ENCODE measurements at places on chromosomes 1 and 21. TPM values are rescaled to one million over a fixed set of nuclear protein-coding genes. Genes with fewer than 3 reads are reported as not detected.

GRCh38 chr1:77416692-77417450 lies 135.1 kb downstream of the AK5 start:
- no peak for DNase-seq

DNA sequence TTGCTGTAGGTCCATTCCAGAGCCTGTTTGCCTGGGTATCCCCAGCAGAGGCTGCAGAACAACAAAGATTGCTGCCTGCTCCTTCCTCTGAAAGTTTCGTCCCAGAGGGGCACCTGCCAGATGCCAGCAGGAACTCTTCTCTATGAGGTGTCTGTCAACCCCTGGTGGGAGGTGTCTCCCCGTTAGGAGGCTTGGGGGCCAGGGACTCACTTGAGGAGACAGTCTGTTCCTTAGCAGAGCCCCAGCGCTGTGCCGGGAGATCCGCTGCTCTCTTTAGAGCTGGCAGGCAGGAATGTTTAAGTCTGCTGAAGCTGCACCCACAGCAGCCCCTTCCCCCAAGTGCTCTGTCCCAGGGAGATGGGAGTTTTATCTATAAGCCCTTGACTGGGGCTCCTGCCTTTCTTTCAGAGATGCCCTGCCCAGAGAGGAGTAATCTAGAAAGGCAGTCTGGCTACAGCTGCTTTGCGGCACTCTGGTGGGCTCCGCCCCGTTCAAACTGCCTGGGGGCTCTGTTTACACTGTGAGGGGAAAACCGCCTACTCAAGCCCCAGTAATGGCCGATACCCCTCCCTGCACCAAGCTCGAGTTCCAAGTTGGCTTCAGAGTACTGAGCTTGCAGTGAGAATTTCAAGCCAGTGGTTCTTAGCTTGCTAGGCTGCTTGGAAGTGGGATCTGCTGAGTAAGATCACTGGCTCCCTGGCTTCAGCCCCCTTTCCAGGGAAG lies 8.7 kb upstream of the SLC25A24 start:
- DNase-seq = no peak

DNA sequence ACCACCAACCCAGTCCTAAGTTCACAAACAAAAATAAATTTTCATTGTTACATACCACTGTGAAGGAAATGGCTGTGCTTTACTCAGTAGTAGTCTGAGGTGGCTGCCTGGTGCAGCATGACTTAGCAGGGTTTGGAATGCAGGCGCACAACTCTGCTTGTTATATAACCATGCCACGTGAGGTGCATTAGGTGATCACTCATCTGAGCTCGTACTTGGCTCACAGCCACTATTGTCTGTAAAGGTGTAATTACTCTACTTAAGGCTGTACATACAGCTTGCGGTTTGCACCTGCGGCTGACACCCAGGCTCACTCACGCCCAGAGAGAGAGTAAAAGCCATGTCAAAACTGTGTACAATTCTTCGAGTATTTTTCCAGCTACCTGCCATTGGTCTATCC lies 599.4 kb downstream of the LTN1 start:
- DNase-seq = peak; percentile 27

GRCh38 chr1:72064196-72065075 lies 217.9 kb downstream of the NEGR1 start:
- no peak for DNase-seq

The KCNA3 gene
- total RNA-seq = 0.38 TPM

DNA sequence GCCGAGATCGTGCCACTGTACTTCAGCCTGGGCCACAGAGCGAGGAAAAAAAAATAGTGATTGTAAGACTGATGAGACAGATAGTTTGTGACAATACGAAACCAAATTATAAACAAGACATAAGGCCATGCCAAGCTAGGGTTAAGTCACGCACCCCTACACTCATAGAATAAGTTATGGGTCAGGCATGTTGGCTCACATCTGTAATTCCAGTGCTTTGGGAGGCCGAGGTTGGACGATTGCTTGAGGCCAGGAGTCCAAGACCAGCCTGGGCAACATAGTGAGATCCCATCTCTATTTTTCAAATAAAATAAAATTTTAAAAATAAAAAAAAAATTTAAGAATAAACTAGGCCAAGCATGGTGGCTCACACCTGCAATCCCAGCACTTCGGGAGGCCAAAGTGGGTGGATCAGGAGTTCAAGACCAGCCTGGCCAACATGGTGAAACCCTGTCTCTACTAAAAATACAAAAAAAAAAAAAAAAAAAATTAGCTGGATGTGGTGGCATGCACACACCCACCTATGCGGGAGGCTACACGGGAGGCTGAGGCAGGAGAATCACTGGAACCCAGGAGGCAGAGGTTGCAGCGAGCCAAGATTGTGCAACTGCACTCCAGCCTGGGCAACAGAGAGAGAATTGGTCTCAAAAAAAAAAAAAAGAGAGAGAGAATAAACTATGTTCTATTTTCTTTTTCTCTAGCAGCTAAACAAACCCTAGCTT lies 50.1 kb upstream of the SPOCD1 start:
- no peak for DNase-seq

DNA sequence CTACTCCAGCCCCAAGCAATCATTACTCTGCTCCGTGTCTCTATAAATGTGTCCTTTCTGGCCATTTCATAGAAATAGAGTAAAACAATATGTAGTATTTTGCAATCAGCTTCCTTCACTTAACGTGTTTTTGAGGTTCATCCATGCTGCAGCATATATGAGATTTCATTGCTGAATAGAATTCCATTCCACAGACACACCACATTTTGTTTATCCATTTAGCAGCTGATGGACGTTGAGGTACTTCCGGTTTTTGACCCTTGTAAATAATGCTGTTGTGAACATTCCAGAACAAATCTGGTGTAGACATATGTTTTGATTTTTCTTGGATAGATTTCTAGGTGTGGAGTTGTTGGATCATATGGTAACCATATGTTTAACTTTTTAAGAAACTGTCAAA lies 30.7 kb downstream of the ADAM30 start:
- DNase-seq = no peak

GRCh38 chr1:79551321-79551720 lies 544.8 kb upstream of the ADGRL4 start:
- no peak for DNase-seq

The ARHGAP29 gene
- total RNA-seq = 27.5 TPM

- no peak for DNase-seq
Observed at GRCh38 chr1:112034277-112034676, 44.8 kb upstream of the KCND3 start.

GRCh38 chr1:15031251-15031933 lies 122.2 kb upstream of the TMEM51 start:
- no peak for DNase-seq

The SRRM1 gene
- total RNA-seq = 58.8 TPM

GRCh38 chr1:91036894-91037829 lies 15.3 kb upstream of the ZNF644 start:
- DNase-seq = no peak

DNA sequence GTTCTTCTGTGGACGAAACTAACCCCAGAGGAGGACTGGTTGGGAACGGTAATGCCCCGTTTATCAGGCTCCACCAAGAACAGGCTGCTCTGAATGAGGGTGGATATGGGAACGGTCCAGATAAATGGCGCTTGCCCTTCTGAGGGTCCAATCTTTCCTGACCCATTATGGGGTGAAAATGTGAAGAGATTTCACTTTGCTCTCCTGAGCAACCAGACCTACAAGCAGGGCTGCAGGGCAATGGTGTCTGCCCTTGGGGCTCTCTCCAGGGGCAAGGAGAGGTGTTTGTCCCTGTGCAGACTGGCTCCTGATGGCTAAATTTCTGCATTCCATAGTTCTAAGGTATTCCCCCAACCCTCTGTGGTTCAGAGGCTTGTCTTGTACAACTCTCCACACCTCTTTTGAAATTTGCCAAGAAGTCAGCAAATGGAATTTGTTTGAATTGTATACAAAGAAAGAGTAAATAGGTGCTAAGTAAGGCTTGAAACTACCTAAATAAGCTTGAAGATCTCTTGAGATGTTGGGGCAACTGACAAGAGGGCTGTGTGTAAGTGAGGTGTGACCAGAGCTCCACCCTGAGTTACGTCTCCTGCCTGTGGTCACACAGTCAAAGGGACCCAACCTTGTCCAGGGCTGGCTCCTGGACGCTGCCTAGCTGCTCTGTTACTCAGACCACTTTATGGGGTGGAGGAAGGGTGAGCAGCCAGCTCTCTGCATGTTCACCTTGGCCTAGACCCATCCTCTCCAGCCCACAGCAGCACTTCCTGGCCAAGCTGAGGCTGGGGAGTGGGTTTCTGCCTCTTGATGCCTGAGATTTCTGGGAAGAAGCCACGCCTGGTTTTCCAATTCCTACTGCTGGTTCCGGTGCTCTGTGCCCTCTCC lies 24.8 kb downstream of the SLC2A1 start:
- no peak for DNase-seq

The PATJ gene
- 121 TPM for total RNA-seq

- no peak for DNase-seq
Observed at GRCh38 chr1:211831558-211832323, 1.2 kb upstream of the LPGAT1 start.

The CASZ1 gene
- total RNA-seq = 58.2 TPM

GRCh38 chr21:44614161-44614631 lies 2.3 kb downstream of the KRTAP10-8 start:
- DNase-seq = peak; percentile 62

The CD1B gene
- total RNA-seq = not detected

DNA sequence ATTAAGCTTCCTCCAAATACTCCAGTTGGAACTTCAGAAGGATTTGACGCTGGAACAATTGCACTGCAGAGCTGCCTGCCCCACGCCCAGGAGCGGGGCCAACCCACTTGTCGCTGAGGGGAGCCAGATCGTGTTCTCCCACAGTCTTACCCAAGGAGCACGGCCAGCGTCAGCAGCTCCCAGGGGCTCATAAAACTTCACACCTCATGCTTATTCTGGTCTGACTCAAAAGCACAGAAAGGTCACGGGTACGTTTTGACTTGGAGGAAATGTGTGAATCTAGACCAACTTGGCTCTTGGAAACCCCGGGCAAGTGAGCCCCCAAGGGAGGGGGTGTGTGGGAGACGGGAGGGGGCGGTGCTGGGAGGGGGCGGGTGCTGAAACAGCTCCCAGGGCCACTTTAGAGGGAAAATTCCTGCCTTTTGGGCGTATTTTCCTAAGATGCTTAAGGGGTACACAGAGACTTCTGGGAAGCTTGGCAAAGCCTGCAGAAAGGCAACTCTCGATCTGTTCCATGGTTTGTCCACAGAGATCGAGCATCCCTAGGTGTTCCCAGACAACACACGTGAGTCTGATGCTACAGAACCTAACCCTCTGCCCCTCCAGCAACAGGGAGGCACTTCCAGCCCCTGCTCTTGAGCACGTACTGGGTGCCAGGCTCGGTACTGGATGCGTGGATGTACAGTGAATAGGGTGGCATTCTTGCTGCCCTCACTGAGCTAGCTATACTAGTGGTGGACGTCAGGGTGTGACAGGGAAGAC lies 98.9 kb downstream of the DHRS3 start:
- peak; percentile 90 for DNase-seq

GRCh38 chr1:147272042-147272441 lies 29.6 kb downstream of the CHD1L start:
- DNase-seq = no peak

The KCNA2 gene
- total RNA-seq = 1.5 TPM

The AADACL4 gene
- not detected for total RNA-seq
